ENCODE measurements at places on chromosomes 7 and 10.
A peak's percentile ranks its signal among the peaks of the same experiment; 100 is the strongest.

GRCh38 chr7:11513460-11513859 is 318.5 kb downstream of the THSD7A start:
- DNase-seq = no peak

DNA sequence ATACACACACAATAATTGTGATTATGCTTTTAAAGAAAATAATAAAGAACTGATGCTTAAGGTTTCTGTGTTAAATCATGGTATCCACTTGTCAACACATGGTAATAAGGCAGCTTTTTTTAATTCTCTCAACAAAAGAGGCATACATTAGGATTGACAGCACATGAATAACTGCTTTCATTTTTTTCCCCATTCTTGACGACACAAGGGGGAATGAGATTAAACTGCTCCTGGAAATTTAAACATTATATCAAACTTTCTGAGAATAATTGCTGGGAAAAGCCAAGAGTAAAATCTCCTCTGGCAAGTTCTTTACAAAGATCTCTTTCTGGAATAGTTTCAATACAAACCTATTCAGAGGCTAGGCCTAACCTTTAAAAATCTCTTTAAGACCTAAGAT is 99.0 kb upstream of the GPR22 start:
- DNase-seq = no peak

DNA sequence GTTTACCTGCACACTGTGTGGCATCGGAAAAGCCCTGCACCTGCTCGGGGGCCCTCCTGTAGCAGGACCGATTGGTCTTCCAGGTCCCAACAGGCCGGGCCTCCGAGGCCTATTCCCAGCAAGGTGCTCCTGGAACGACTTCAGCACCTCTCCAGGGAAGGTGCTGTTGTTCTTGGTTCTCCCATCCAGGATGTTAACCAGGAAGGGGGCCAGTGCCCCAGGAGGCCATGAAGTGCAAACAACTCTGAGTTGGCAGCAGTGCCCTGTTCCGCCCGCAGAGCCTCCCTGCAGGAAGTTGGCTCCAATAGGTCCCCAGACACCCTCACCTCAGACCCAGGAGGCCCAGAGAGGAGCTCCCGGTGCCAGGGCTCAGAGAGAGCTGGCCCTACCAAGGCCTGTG is 64.0 kb upstream of the DUSP5 start:
- no peak for DNase-seq

DNA sequence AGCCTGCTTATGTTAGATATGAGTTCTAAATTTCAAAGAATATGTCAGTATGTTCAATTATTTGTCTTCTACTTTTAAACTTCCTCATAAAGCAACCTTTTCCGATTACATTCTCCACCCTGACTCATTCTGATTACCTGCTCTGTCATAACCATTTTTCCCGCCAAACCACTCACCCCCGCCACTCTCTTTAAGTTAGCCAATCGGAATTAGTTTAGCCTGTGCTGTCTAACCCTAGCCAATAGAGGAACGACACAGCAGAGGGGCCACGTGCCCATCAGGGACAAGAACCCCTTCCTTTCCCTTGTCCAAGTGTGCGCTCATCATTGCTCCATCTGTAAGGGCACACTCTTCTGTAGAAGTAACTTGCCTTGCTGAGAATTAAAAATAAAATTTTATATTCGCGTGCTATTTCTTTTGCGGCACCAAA is 91.4 kb downstream of the CCDC71L start:
- no peak for DNase-seq

DNA sequence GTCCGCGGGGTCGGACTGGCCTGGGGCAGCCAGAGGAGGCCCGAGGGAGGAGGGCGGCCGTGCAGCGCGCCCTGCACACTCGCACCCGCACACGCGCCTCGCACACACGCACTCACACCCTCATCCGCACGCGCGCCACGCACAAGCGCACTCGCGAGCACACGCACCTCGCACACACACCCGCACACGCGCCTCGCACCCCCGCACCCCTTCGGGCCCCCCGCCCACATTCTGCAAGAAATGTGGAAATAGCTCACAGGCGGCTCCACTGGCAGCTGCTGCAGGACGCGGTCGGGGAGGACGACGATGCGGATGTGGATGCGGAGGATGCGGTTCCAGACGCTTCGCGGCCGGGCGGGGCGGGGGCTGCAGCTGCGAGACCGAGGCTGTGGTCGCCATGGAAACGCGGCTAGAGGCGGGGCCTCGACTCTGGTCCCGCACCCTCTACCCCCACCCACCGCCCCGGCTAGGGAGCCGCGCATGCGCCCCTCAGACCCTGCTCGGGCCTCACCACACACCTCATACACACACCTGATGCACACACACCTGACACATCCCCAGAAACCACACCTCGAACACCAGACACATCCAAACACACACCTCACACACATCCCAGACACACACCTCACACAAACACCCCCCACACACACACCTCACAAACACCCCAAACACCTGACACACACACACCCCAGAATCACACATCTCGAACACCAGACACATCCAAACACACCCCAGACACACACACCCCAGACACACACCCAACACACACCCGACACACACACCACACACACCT is at the start of gene CALY:
Gene CALY (minus strand): TSS at position 320 of the 793 bp plus-strand sequence. CDS start 7,907 bp downstream, outside the sequence.
- DNase-seq = no peak

GRCh38 chr7:142383841-142384492 is 126.1 kb upstream of the PRSS58 start:
- DNase-seq = peak; percentile 41

GRCh38 chr10:76114581-76115001 is 683.2 kb downstream of the LRMDA start:
- DNase-seq = no peak

- DNase-seq = no peak
These were observed 81.7 kb downstream of the ABCA13 start for GRCh38 chr7:48252995-48253394.

DNA sequence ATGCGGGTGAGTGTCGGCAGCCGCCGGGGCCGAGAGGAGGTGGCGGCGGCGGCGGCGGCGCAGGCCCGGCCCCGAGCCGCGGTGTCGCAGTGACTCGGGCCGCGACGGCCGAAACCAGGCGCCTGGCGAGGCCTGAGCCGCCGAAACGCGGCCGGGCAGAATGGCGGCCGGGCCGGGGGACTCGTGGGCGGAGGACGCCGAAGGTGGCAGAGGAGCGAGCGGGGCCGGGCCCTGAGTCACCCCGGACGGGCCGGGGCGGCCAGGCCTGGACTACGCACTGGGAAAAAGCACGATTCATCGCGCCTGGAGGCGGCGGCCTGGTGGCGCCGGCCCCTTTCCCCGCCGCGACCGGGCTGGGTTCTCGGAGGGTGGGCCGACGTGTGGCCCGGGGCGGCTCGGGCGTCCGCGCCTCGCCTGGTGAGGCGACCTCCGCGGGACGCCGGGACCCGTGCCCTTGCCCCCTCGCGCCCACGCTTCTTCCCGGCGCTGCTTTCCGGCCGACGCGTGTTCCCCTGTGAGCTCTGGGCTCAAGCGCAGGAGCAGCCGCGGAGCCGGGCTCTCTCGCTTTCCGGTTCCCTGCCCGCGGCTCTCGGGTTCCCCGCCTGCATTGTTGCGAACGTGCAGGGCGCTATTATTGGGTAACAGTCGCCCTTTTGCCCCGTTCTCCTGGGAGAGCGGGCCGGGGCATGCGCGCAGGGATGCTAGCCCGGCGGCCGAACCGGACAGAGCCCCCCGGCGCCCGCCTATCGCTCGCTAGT is 500 bp downstream of the CUL1 start:
- DNase-seq = peak; percentile 21

- no peak for DNase-seq
These were observed 335.1 kb downstream of the GATA3 start for GRCh38 chr10:8389630-8390029.

DNA sequence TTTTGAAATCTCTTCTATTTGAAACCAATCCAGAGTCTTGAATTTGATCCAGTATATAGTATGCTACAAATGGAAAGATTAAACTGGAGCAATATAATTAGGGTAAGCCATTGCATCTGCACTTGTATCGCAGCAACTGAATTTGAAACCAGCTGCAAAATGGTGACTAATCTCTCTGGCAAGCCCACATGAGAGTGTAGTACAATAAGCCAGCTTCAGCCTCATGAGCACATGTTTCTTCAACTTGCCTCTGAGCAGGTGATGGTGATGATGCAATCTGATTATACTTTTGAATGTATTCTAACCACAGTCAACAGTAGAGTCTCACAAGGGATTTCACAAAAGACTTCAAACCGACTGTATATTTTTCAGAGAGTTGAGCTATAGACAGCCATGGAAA is 829 bp upstream of the RPA3 start:
- DNase-seq = peak; percentile 65

DNA sequence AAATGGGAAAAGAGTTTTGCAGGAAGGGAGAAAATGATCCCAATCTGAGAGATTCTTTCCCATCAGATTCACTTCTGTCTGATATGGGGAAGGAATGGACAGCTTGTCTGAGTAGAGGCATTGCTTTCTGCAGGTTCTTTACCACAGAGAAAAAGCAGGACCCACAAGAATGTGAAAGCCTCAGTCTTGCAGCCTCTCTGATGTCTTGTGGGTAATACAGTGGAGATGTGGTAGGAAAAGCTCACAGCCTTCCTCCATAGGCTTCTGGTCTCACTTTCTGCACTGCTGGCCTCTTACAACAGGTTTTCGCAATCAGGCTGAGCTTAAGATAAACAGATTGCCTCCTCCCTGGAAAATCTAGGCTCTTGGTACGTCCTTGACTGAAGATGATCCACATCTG is 551 bp downstream of the IFIT1 start:
- peak; percentile 44 for DNase-seq

GRCh38 chr10:118504467-118505205 is 90.8 kb downstream of the PRLHR start:
- peak; percentile 13 for DNase-seq

- DNase-seq = peak; percentile 95
These were observed 51.8 kb downstream of the CAV1 start for GRCh38 chr7:116576350-116577319.

DNA sequence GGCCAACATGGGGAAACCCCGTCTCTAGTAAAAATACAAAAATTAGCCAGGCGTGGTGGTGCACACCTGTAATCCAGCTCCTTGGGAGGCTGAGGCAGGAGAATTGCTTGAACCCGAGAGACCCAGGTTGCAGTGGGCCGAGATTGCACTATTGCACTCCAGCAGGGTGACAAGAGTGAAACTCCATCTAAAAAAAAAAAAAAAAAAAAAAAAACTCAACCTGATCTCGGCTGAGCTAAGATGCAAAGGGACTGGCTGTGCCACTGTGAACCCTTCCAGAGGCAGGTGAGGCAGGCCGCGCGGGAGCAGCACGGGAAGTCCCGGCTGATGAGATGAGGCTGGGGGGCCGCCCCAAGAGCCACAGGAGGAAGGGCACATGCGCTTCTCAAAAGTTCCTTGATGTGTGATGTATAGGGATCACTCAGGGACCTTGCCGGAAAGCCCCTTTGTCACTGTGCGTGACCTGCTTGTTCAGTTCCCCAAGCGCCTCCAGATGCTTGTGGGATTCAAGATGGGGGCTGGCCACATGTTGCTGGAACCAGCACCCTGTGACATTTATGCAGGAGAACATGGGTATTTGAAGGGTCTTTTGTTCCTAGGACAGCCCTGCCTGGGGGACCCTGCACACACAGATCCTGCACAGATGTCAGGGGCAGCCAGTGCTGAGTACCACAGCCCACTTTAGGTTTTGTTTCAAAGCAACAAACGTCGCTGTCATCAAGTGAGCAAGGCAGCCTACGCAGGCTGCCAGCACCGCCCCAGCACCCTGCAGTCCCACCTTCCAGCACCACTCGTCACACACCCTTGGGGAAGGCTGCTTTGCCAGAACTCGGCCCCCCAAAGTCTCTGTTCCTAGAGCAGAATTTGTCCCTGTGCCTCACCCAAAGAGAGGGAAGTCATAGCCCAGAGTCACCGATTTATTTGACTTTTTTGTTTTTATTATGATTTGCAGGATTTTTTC is 74.8 kb upstream of the SH2B2 start:
- DNase-seq = no peak

Measured in RCC 7860 (cell line).